ENCODE measurements at places on chromosomes 1 and 21.

DNA sequence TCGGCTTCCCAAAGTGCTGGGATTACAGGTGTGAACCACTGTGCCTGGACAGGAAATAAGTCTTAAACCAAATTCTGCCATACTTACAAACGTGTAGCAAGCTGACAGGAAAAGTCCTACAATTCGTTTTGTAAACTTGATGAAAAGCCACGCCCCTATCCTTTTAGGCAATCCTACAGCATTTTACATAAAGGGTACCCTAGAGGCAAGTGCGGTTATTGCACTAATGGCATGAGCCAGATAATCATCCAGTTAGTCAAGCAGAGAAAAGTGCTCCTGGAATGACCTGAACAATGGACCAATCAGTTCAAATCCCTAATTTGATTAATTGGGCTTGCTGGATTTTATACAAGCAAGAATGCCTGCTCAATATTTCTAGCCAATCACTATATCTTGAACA is 338.2 kb downstream of the KIF26B start:
- DNase-seq = peak; percentile 41

DNA sequence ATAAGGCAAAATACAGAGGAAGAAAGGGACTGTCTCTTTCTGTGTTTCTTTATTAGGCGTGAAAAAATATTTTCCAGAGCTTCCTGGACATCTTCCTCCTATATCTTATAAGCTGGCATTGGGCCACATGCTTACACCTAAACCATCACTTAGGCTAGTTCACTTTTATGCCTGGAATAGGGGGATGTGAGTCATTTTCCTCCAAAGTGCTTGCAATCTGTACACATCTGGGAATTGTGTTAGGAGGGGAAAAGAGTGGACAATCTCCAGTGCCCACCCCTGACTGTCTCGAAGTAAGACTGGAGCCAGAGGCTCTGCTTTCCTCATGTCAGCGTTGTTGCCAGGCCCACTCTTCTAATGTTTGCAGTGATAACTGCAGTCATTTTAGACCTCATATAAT is 29.9 kb downstream of the GIPC2 start:
- no peak for DNase-seq

GRCh38 chr21:39077876-39078275 is 105.4 kb downstream of the PSMG1 start:
- peak; percentile 66 for DNase-seq

GRCh38 chr1:116949213-116949985 is 39.7 kb downstream of the PTGFRN start:
- no peak for DNase-seq

DNA sequence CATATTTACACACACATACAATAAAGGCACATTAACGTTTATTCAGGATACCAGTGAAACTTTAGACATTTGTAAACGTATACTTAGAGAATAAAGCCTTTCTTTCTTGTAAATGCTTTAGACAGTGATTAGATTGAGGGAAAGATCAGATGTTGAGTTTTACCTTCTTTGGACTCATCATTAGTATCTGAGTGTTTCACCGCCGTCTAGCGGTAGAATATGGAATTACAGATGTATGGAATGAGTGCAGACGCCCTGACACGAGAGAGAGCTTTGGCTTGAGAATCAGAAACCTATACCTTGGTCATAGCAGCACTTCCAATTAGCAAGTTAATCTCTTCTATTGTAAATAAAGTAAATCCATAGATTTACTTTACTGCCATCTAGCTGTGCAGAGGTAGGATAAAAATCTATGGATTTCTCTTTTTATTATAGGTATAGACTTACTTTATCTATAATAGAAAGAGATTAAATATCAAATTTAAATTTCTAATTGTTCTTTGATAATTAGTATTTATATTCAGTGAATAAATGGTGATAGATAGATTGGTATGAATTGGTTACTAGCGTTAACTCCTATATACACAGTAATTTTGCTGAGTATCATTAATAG is 12.6 kb downstream of the FLG2 start:
- peak; percentile 60 for DNase-seq

- DNase-seq = no peak
Measured at GRCh38 chr1:85356130-85356529, 79.7 kb upstream of the BCL10 start.

- no peak for DNase-seq
Measured at GRCh38 chr1:6666696-6667095, 34.9 kb downstream of the DNAJC11 start.

DNA sequence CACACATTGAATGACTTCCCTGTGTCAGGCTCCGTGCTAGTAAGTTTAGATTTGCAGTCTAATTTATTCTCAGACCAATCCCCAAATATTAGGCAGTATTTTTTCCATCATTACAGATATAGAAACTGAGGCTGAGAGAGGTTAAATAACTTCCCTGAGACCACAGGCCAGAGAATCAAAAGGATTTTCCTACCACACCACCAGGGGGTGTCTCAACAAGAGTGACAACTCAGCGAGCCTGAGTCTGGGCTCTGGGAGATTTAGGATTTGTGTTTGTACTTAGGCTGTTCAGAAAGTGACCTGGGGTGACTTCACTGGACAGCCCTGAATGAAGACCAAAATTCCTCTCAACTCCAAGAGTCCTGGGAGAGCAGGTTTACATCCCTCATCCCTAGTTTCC is 13.3 kb upstream of the LCE5A start:
- DNase-seq = peak; percentile 29

DNA sequence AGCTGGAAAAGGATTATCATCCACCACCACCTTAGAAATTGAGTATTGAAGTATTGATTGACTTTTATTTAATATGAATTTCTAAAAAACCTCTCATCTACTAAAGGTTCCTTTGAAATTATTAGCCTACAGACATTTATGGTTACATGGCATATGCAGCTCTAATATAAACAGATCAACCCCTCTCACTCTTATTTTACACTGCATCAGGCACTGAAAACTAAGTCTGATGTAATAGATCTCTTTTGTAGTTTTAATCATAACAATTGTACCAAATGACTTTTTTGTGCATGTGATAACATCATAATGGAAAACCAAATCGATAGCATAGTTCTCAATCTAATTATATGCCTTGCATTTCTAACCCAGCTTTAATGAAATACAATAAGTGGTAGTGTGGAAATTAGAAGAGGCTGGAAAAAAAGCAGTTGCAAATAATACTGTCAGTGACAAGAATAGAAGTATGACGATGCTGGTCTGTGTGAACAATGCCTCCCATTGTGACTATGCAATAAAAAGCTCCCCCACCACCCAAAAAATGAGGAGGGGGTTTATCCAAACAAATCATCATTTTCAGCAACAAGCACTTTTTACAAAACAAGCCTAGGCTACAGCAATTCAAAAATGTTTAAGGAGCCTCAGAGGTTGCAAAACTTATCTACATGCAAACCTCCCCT is 426.5 kb upstream of the NFIA start:
- DNase-seq = no peak

GRCh38 chr1:6071219-6071618 is 25.5 kb downstream of the KCNAB2 start:
- DNase-seq = no peak

DNA sequence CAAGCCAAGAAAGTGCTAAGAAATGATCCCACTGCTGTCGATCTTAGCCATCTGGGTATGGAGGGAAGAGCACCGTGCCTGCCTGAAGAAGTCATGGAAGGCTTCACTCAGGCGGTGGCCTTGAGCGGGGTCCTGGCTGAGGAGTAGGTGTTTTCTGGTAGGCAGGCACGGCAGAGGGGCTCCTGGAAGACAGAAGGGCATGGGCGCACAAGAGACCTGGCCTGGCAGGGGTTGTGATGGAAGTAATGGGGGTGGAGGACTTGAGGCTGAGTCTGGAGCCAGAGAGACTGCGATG is 185.1 kb downstream of the KAZN start:
- DNase-seq = no peak

DNA sequence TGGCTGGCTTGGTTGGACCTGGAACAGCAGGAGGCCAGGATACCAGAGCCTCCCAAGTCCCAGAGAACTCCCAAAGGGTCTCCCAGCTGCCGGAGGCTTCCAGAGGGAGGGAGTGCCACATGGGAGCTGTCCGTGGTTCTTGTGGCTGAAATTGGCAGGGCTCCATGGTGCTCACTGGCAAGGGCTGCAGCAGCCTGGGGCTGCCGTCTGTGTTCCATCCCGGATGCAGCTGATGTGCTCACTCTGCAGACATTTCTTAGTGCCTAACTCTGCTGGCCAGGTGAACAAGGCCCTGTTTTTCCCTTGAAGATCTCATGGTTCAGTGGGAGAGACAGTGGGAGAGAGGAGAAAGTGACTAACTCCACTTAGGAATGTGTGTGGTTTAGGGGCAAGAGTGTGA is 261.1 kb downstream of the CAMTA1 start:
- DNase-seq = no peak

GRCh38 chr1:206649261-206649921 is 14.1 kb downstream of the DYRK3 start:
- no peak for DNase-seq

DNA sequence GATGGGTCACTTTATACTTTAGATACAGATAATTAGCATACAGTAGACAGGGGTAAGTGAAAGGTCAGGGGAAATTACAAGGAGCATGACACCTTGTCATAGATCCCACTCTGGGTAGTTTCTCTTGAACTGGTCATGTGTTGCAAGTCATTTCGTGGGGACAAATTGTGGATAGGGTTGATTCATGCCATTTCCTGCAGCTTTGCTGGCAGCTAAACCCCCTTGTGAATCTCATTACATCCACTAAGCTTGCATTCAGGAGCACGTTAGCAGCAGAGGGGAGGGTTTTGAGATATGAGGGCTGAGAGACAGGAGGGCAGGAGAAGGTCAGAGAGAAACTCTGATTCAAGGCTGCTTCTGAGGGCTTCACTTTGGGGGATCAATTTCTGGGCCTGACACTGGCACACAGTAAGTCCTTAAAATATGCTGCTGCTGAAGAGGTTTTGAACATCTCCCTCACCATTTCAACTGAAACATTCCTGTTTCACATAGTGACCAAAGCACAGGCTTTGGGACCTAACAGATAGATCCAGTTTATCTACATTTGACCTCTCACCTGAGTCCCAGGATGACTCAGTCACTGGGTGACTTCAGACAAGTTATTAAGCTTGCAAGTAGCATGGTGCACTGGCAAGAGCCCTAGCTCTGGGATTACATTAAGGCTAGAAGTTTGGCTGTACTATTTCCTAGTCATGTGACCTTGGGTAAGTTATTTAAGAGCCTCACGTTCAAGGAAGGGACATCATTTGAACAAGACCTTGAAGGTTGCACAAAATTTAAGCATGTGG is 206.0 kb upstream of the USP24 start:
- DNase-seq = no peak

- no peak for DNase-seq
Measured at GRCh38 chr1:2279210-2279639, 51.1 kb downstream of the SKI start.

- DNase-seq = no peak
Measured at GRCh38 chr1:201850053-201850397, 21.1 kb downstream of the IPO9 start.

- peak; percentile 73 for DNase-seq
Measured at GRCh38 chr1:235015291-235015985, 113.2 kb downstream of the TOMM20 start.

DNA sequence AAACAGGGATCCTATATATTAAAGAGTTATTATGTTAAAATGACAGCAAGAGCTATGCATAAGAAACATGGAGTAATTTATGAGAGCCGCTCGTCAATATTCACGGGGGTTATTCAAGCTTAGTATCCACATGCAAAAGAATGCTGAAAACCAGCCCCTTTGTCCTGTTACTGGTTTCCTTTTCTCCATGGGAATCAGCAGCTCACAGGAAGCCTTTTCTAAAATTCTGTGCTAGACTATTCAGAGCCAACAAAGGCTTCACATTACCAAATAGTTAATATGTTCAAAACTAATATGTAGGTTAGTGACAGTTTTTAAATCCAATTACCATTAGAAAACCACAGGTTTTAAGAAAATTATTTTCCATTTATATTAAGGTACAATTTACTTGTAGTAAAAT is 225.6 kb upstream of the MAP1LC3C start:
- no peak for DNase-seq

- no peak for DNase-seq
Measured at GRCh38 chr21:24658026-24658425, 949.3 kb downstream of the MRPL39 start.

- no peak for DNase-seq
Measured at GRCh38 chr1:160164121-160164520, 12.7 kb downstream of the ATP1A4 start.
